ENCODE measurements at places on chromosomes 4 and X.

DNA sequence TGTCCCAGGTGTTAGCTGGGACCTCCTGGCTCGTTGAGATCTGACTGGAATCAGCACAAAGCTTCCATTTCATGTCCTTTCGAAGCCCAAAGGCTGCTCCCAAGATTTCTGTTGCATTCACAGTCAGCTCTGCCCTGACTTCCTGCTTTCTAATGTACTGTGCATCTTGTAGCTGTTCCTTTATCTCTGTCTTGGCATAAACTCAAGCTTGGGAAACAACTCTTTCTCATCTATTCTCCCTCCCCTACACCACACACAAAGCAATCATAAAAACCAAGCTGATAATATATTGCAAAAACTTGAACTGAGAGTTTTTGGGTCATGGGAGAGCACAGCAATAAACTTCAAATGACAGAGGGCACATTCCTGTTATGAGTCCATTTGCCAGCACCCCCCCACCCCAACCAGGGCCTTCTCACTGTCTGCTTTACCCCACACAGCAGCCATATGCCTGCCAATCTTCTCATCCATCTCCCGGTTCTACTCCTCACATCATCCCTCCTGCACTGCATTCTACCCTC lies 76.3 kb downstream of the SYNPO2 start:
- no peak for DNase-seq

GRCh38 chrX:31704938-31705337 lies 633.1 kb upstream of the FTHL17 start:
- DNase-seq, result no peak

DNA sequence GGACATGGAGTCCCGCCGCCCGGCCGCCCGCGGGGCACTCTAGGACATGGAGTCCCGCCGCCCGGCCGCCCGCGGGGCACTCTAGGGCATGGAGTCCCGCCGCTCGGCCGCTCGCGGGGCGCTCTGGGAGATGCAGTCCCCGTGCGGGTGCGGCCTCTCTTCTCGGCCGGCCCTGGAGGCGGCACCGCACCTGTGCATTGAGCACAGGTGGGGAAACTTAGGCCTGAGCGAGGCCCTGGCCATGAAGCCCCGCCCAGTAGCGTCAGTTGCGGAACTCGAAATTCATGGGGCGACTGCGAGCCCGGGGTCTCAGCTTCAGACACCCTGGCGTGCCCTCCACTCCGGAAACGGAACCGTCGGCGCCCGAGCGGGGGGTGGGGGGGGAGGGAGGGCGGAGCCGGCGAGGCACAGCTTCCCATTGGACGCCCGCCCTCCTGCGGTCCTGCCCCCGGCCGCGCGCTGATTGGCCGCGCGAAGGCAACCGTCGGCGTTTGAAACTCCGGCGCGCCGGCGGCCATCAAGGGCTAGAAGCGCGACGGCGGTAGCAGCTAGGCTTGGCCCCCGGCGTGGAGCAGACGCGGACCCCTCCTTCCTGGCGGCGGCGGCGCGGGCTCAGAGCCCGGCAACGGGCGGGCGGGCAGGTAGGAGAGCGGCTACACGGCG lies at the start of the genes TACC3 and TMEM129:
TSS of gene TACC3 (plus strand) at position 519 of the 663 bp plus-strand sequence. CDS start 1,901 bp downstream, outside the sequence.
TSS of gene TMEM129 (minus strand) at position 321 of the 663 bp plus-strand sequence. CDS start 486 bp downstream, outside the sequence.
- DNase-seq, result peak; percentile 92

GRCh38 chr4:173357939-173358338 lies 12.8 kb upstream of the SAP30 start:
- DNase-seq, result no peak

DNA sequence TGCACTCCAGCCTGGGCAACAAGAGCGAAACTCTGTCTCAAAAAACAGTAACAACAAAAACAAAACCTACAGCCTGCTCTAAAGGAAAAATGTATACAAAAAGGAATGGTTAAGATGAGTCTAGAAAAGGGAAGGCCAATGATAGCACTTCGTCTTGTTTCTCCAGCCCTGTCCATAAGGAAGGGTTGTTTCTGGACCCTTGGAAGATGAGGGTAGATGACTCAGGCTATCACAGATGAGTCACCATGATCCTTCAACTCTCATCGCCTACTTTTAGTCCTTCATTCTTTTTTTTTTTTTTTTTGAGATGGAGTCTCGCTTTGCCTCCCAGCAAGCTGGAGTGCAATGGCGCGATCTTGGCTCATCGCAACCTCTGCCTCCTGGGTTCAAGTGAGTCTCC lies 8.8 kb downstream of the PLA2G12A start:
- DNase-seq, result no peak

DNA sequence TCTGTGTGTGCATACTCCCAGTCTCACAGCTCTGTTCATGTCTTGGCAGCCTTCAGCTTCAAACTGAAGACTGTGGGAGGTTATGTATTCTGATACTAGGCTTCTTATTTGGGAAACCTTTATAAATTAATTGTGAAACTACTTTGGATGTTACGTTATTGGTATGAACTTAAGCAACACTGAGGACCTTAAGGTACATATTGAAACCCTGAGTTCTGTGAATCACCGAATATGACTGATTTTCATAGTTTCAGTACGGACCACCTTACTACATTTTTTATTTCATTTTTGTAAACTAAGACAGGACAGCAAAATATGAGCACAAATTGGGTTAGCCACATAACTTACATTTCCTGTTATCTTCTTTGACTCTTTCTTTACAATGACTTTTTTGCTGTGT lies 498.4 kb downstream of the PDGFC start:
- DNase-seq, result no peak

DNA sequence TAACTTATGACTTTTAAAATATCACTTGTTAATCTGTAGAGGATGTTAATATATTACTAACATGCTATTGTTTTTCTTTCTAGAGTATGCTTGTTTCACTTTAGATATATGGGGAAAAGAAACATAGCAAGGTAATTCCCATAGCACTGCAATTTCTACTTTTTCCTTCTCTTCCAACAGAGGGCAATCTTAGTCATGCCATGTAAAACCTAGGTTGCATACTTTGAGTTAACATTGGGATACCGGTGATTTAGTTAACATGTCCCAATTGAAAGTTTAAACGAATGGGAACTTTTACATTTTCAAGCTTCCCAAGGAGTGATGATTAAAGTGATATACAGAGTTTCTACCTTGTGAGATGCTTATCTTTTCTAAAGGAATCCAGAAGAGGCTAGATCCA lies 89.4 kb upstream of the IL13RA1 start:
- no peak for DNase-seq

DNA sequence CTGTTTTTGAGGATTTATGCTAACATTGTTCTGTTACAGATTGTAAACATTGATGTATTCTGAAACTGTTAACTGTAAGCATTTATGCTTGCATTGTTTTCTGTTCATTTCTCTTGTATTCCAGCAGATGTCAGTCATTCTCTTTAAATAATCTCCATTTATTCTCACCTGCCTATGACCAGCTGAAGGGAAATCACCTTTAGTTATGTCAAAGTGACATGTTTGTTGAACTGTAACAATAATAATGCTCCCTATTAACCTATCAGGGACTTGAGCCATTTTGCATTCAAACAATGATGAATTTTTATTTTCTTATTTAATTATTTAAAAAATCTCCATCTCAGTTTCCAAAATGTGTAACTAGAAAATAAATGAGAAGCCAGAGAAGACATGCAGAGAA lies 58.0 kb downstream of the SPCS3 start:
- DNase-seq, result no peak

Measured in activated CD8-positive, alpha-beta memory T cell treated with anti-CD3 and anti-CD28 coated beads, Interleukin-2, amount 50 U/mL, for 48 hours (primary cell).